ENCODE measurements at places on chromosomes 5 and 9.

DNA sequence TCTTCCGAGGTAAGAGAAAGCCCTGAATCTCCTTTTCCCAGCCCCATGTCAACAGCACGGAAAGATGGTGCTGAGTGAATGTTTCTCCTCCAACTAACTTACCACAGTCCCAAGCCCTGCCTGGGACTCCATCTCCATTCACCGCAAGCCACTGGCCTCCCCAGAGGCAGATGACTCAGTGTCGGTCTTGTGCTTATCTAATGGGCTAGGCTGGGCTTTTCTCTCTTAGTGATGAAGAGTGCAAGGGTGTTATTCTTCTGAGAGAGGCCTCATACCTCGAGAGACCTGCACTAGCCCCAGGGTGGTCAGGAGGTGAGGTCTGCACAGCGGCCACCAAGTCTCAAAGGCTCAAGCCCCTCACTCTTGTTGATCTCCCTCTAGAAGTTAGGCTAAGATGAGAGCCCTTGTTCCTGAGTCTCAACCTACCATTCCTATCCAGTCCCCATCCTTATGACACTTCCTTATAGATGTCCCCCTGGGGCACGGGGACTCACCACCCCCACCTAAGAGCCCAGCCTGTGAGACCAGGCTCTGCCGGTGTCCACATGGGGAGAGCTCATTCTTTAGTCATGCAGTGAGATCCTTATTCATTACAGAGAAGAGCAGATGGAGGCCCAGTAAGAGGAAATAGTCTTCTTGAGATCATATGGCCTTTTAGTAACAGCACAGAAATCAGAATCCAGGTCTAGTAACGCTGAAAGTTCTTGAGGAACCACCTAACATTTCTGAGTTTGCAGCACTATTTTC is 127.0 kb downstream of the SAXO1 start:
- DNase-seq: no peak

- DNase-seq: no peak
These were observed 45.4 kb downstream of the RAB14 start for GRCh38 chr9:121156263-121156731.

DNA sequence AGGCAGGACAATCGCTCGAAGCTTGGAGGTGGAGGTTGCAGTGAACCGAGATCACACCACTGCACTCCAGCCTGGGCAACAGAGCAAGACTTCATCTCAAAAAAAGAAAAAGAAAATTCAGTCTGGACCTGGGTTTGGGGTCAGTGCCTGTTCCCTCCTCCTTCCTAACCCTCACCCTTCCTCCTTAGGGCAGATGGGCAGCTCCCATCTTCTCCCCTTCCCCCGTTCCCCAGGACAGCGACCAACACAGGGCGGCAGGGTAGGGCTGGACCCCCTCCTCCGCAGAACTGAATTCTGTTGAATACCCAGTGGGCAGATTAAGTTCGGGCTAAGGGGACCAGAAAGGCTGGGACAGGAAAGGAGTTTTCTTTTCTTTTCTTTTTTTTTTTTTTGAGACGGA is 1.5 kb upstream of the RMND5B start:
- no peak for DNase-seq

GRCh38 chr5:82356808-82357671 is 78.9 kb upstream of the RPS23 start:
- peak; percentile 92 for DNase-seq

DNA sequence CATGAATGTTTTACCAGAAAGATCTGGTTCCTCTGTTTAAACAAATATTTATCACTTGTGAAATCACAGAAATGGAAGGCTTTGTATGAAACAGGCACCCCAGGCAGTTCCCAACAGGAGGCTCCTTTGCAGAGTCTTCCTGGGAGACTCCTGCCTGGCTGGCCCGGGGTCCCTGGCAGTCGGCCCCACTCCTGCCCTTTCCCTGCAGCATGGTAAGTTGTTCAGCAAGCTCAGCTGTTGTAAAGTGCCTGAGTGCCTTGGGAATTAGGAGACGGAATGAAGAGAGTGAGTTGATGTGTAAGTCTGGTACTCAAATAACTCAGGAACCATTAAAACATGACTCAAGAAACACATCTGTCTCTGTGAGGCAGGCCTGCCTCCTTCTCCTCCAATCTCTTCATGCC is 17.5 kb upstream of the LHFPL2 start:
- DNase-seq: no peak

DNA sequence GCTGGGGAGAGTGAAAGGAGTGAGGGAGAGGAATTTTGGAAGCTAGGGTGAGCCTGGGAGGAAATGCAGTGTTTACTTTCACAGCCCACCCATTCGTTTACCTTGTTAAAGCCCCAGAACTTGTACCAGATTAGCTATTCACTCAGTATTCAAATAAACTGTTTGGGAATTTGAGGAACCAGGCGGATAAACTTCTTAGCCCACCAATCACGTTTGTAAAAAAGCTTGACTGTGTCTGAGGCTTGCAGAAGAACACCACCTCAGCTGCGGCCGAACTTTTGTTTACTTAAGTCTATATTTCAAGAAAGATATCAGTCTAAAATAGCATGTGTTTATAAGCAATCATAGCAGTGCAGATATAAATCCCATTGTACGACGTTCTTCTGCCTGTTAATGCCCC is 5.2 kb upstream of the TLE1 start:
- no peak for DNase-seq

DNA sequence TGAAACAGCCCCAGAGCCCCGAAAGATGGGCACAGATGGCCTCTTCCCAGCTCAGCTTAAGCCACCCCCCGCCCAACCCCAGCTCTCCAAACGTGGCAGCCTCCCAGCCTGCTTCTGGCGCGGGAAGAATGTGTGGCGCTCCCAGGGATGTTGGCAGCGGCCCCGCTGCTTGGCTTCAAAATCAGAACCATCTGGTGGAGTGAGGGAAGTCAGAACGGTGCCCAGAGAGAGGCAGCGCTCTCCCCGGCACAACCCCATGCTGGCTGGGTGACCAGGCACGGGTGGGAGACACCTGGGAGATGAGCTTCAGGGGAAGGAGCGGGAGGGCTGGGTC is 72.7 kb upstream of the ORM1 start:
- no peak for DNase-seq

GRCh38 chr5:154408811-154409210 is 37.0 kb upstream of the SAP30L start:
- no peak for DNase-seq

DNA sequence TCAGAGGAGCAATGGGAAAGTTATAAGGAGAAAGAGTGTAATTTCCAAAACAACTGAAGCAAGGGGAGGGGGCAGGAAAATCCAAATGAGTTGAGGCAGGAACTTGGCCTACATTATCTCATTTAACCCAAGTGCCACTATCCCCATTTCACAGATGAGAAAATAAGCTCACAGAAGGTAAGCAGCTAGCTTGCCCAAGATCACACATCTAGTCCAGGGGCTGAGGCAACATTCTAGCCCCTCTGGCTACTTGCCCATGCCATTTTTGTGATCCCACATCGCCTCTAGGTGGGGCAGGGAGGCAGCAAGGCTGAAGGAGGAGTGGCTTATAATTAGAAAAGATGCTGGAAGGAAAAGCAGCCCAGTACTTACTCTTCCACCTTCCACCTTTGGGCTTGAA is 2.6 kb upstream of the PSIP1 start:
- no peak for DNase-seq

GRCh38 chr5:58025809-58026208 is 434.1 kb downstream of the PLK2 start:
- no peak for DNase-seq

- DNase-seq: no peak
These were observed 241.9 kb upstream of the NREP start for GRCh38 chr5:111998871-111999270.

DNA sequence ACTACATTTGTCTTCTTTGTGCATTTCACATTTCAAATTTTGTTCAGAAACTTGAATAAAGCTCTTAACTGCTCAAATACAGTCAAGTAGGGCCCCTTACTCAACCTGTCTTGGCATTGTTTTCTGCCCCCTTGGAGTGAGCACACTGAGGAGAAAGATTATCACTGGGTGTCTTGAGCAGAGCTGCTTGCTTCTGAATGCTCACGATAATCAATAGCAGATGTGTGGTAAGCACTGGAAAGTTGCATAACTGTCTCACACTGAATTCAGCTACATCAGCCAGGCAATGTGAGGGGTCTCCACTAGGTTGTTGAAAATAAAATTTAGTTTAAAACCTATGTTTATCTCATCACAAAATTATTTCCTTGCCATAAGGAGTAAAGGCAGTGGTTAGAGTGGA is 7.8 kb upstream of the TNFAIP8 start:
- no peak for DNase-seq

GRCh38 chr9:102124465-102124864 is 386.0 kb upstream of the GRIN3A start:
- DNase-seq: no peak

GRCh38 chr9:133782157-133783130 is 44.3 kb upstream of the SARDH start:
- DNase-seq: peak; percentile 32

- no peak for DNase-seq
These were observed 85.2 kb downstream of the EHMT1 start for GRCh38 chr9:137703842-137704508.

- DNase-seq: no peak
These were observed 44.9 kb downstream of the SHB start for GRCh38 chr9:38024036-38024681.

GRCh38 chr5:113218906-113219517 is 215.8 kb downstream of the TSSK1B start:
- no peak for DNase-seq

DNA sequence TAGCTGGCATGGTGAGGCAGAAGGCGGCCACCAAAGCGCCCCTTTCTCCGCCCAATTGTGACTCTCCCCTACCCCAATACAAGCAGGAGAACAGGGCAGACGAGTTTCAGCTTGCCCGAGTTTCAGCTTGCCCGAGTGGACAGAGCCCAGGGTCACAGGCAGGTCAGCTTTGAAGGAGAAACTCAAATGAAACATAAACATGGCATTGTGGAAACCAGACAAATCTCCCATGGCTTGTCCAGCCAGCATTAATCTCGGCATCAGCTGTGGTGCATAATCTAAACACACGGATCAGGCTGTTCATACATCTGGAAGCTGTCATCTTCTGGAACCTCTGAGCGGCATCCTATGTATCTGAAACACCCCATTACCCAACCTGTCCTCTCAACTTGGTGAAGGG is 16.9 kb downstream of the PTCH1 start:
- DNase-seq: no peak

GRCh38 chr5:111930449-111930848 is 173.5 kb upstream of the NREP start:
- DNase-seq: no peak

GRCh38 chr9:22143799-22144625 is 134.9 kb upstream of the CDKN2B start:
- DNase-seq: no peak

- no peak for DNase-seq
These were observed 84.2 kb downstream of the SGCD start for GRCh38 chr5:156411185-156411613.

GRCh38 chr5:149528281-149529060 is 22.8 kb downstream of the CSNK1A1 start:
- DNase-seq: no peak

DNA sequence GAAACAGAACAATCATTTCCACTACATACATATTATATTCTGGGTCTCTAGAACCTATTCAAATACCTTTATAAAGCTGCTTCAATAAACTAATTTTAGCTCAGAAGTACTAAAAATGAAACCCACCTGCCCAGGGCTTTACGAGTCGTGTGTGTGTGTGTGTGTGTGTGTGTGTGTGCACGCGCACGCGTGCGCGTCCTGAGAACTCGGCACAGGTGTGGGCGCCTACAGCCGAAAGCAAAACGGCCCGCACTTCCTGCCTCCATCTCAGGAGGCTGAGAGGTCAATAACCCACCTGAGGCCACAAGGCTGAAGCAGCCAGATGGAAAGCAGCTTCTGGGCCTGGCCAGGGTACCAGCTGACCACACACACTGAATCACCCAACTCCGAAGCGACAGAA is 3.0 kb downstream of the CLPTM1L start:
- no peak for DNase-seq

DNA sequence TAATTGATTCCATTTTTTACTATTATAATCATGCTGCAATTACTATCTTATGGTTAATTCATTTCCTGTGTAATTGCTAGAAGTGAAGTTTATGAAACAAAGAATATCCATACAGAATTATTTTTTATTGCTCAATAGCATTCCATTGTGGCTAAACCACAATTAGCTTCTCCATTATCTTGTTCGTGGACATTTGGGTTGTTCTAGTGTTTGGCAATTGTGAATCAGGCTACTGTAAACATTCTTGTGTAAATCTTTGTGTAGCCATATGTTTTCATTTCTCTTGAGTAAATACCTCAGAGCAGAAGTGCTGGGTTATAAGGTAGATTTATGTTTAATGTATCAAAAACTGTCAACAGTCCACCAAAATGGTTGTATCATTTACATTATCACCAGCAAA is 341.1 kb downstream of the MAT2B start:
- DNase-seq: no peak

- no peak for DNase-seq
These were observed 29.5 kb upstream of the SMAD5 start for GRCh38 chr5:136103118-136103517.

DNA sequence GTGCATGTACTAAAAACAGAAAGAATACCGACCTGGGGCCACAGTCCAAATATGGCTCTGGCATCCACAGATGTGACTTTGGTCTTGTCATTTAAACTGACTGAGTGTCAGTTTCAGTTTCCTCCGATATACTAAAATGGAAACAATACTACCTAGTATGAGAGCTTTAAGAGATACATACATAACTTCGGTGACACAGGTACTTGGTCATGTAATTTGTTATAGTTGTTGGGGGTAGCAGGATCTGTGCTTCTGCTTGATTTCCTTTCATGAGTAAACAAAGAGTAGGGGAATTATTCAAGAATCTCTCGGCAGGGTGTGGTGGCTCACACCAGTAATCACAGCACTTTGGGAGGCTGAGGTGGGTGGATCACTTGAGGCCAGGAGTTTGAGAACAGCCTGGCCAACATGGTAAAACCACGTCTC is 32.1 kb downstream of the MTMR12 start:
- DNase-seq: no peak

- no peak for DNase-seq
These were observed 9.0 kb downstream of the SLC36A1 start for GRCh38 chr5:151456321-151456940.

DNA sequence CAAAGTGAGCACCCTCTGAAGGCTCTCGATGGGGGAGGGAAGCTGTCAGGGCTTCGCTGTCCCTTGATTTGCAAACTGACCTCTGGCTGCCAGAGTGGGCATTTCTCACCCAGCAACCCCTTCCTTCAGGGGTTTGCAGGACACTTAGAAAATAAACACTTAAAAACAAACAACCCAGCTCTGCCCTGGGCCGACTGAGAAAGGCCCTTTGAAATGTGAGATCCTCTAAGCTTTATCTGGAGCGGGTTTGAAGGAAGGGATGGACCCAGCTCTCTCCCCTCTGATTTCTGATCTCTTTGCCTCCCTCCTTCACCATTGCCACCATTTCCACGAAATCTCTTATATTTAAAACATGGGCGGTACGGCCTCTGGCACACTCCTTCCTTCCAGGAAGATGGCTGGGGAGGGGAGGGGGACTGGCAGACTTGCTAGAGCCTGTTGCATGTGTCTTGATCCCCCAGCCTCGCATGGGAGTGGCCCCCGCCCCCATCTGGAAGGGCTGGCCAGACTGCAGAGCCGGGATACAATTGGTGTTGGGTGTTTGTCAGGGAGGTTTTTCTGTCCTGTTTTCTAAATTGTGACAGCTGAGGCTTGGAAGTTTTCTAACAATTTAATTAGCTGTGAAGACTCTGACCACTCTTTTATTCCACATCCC is 20.2 kb downstream of the OLFM1 start:
- DNase-seq: no peak

Data from central memory CD4-positive, alpha-beta T cell (primary cell).